ENCODE measurements at places on chromosomes 7 and 10.
A peak's percentile ranks its signal among the peaks of the same experiment; 100 is the strongest.

DNA sequence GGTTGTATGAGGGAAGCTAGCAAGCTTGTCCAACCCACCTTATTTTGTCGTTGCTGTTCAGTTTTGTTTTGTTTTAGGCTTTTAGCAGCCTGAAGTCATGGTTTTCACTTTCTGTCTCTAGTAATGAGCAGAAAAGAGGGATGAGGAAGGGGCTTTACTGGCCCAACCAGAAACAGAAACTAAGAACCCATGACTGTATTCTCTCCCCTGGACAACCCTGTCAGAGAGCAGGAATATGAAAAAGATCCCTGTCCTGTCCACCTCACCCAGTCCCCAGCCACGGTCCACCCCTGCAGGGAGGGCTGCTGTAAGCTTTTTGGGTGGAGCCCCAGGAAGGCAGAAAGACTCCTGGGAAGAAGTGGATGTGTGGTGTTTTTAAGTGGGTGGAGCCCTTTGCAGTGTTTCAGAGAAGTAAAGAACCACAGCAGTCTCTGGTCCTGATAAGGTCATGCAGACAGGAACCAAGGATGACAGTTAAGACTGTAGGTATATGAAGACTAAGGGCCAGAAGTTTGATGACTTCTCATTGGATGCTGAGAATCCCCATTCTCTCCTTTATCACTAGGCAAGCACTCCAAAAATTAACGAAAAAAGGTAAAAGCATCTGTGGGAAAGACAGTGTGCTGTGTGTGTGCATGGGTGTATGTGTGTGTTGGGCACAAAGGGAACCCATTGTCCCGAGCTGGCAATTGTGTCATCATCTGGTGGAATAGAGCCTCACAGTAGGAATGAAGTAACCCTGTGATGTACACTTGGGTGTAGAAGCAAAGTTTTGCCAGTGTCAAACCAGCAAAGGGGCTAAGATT is 13.8 kb downstream of the MRPL32 start:
- no peak for DNase-seq

DNA sequence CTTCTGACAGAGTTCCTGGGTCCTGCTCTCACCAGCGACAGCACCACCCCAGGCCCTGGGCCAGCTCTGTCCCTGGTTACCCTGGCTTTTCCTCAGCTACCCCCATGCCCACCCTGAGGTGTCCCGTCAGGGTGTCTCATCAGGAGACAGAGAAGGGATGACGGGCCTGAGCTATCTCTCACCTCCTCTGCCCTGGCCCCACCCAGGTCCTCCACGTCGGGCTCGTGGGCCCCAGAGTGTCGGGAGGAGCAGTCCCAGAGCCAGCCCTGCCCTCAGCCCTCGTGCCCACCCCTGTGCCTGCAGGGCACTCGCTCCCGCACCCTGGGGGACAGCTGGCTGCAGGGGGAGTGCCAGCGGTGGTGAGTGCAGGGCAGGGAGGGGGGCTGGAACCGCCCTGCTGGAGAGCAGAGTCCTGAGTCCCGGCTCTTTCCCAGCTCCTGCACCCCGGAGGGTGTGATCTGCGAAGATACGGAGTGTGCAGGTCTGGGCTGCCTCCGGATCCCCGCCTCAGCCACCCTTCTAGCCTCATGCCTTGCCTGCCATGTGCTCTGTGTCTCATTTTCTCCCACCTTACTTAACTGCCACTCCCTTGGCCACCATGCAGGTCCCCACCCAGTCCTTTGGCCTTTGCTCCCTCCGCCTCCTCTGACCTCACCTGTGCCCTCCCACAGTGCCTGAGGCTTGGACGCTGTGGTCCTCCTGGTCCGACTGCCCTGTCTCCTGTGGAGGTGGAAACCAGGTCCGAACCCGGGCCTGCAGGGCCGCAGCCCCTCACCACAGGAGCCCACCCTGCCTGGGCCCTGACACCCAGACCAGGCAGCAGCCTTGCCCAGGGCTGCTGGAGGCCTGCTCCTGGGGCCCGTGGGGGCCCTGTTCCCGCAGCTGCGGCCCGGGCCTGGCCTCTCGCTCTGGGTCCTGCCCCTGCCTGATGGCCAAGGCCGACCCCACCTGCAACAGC is 16.7 kb upstream of the ZNF862 start:
- peak; percentile 42 for DNase-seq

DNA sequence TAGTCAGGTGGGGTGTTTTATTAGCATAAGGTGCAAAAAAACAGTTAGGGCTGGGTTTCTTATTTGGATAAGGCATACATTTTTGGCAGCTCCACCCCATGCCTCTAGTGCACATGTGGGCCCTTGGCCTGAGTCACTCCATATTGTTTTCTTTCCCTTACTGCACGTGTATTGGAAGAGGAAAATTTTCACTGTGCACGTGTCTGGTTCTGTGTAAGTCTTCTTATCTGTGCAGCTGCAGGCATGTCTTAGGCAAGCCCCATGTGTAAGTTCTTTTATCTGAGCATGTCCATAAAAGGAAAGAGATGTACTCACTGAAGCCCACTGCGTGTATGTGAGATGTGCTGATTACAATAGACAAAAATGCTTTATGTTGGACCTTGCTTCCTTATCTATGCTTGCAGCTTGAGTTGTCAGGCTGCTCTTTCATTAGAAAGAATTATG is 540.3 kb upstream of the IGFBP3 start:
- DNase-seq = no peak

DNA sequence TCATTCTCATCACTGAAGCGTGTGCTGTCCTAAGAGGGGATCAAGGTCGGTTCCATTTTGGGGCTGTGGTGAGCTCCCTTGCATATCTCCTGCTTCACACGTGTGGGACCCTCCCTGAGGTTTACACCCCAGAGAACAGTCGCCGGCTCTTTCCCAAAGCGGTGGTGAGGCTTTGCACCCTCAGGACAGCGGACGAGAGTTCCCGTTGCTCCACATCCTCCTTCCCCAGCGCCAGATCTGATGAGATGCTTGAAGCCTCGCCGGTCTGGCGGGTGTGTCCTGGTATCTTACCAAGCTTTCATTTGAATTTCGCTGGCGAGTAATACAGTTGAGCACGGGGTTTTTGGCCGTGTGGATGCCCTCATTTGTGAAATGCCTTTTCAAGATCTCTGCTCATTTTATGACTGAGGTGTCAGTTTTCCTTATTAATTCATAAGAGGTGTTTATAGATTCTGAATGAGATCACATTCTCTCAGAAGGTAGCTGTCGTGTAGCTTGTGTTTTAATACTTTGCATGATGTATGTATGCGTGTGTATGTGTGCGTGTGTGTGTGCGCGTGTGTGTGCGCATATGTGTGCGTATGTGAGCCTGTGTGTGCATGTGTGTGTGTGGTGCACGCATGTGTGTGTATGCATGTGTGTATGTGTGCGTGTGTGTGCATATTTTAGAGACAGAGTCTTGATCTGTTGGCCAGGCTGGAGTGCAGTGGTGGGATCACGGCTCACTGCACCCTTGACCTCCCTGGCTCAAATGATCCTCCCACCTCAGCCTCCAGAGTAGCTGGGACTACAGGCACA is 30.7 kb downstream of the ELFN1 start:
- DNase-seq = peak; percentile 32

GRCh38 chr10:30637881-30638467 is 8.4 kb upstream of the LYZL2 start:
- no peak for DNase-seq

DNA sequence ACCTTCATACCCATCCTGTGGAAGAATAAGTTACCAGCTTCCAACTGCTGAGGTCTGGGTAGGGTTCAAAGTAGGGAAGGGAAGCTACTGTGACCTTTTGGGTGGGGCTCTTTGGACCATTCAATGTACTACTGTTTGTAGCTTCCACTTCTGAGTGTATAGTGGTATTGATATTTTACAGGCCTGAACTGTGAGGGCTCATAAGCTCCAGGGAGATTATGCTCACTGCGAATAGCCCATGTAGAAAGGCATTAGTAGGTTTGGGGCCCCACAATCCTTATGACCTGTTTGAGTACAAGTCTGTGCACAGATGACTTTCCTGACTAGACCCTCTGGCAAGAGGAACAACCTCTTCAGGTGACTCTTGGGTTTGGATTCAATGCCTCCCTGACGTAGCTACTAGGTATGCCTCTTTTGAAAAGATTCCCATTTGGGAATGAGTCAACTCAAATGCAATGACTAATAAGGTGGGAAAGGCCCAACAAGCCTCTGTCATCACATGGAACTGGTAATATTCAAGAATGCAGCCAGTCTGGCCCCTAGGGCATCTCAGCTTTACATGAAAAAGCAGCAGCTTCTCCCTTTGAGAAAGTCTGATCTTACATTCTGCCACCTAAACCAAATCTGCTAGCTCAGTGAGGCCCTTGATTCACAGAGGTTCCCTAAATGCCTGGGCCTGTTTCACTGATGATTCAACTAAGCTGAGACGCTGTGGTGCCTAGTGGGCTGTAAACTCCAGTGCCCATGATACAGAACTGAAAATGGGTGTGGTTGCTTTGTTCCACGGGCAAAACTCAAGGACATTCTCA is 79.8 kb downstream of the ABI1 start:
- DNase-seq = no peak

GRCh38 chr10:103767756-103768155 is 87.6 kb downstream of the SH3PXD2A start:
- no peak for DNase-seq

Data from lower lobe of right lung (tissue), 2 donors.